ENCODE measurements at places on chromosomes 12 and 14. TPM values are rescaled to one million over a fixed set of nuclear protein-coding genes. Genes with fewer than 3 reads are reported as not detected.

Gene FGF6
- not detected for total RNA-seq

Gene MYF5
- total RNA-seq: not detected

Gene HOXC6
- total RNA-seq: not detected

Gene USP15
- 44.4 TPM for total RNA-seq

Gene TAS2R14
- 1.0 TPM for total RNA-seq

Gene CD4
- total RNA-seq: not detected

Gene PNMA1
- total RNA-seq: 13.5 TPM

Gene RERG
- total RNA-seq: not detected

Gene NUP37
- total RNA-seq: 17.3 TPM

Gene ACVR1B
- total RNA-seq: 8.3 TPM

Gene MMP19
- 0.51 TPM for total RNA-seq

Gene IFNG-AS1
- not detected for total RNA-seq

Gene SRRM4
- not detected for total RNA-seq

Gene CMKLR1
- 0.13 TPM for total RNA-seq

Gene FGF23
- total RNA-seq: under 0.01 TPM

Gene PTPN21
- 6.4 TPM for total RNA-seq

Gene CBX5
- 30.9 TPM for total RNA-seq

Gene PGF
- 44.8 TPM for total RNA-seq

Gene CHGA
- total RNA-seq: not detected

Gene CCDC177
- total RNA-seq: not detected

Gene BDKRB1
- not detected for total RNA-seq

Gene ESR2
- under 0.01 TPM for total RNA-seq

Gene CPNE6
- not detected for total RNA-seq

Gene TMEM121
- 9.5 TPM for total RNA-seq

Gene GDF3
- total RNA-seq: 1.0 TPM

Gene PNP
- total RNA-seq: 264 TPM

Gene MYF6
- total RNA-seq: not detected

Gene KRT72
- total RNA-seq: not detected

Gene DPPA3
- total RNA-seq: not detected

Gene GSG1
- not detected for total RNA-seq

Gene SPRING1
- 18.7 TPM for total RNA-seq
